ENCODE measurements at places on chromosomes 5 and 9.

GRCh38 chr9:15505921-15506320, 4.8 kb downstream of the PSIP1 start:
- DNase-seq: no peak
- H3K27ac ChIP-seq: no peak overlapping the region
- H3K36me3 ChIP-seq: peaks cover 49% of the 10 kb centered on the region

GRCh38 chr9:70091572-70091971, 47.9 kb downstream of the MAMDC2 start:
- DNase-seq: no peak
- H3K36me3 ChIP-seq: no peaks in the 10 kb centered on the region
- no peak overlapping the region for H3K4me3 ChIP-seq
- no peaks in the 10 kb centered on the region for H3K27me3 ChIP-seq
- H3K4me1 ChIP-seq: no peaks in the 10 kb centered on the region

GRCh38 chr9:259405-260404, 45.0 kb downstream of the DOCK8 start:
- no peak overlapping the region for H3K4me3 ChIP-seq
- no peaks in the 10 kb centered on the region for H3K4me1 ChIP-seq
- no peaks in the 10 kb centered on the region for H3K27me3 ChIP-seq
- DNase-seq: no peak
- H3K36me3 ChIP-seq: no peaks in the 10 kb centered on the region

DNA sequence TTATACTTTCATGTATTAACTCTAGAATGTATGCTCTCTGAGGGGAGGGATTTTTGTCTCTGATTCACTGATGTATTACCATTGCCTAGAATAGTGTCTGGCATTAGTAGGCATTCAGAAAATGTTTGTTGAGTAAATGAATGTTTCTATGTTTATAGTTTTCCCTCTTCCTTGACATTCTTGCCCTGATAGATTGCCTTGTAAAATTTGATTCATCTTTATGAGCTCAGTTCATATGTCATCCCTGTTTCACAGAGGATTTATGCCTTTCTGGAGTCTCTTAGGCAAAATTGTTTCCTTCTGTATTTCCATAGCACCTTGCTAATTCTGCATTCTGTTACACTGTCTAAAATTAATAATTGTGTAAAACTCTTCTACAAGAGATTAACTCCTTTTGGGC, 72.3 kb downstream of the RASA1 start:
- H3K27ac ChIP-seq: peak overlapping the region; percentile 51
- H3K27me3 ChIP-seq: no peaks in the 10 kb centered on the region
- no peaks in the 10 kb centered on the region for H3K4me1 ChIP-seq

- H3K4me1 ChIP-seq: no peaks in the 10 kb centered on the region
- H3K4me3 ChIP-seq: no peak overlapping the region
- no peak for DNase-seq
- H3K27ac ChIP-seq: no peak overlapping the region
Observed at GRCh38 chr5:175202463-175203068, 241.4 kb downstream of the DRD1 start.

- H3K27ac ChIP-seq: no peak overlapping the region
- no peak overlapping the region for H3K4me3 ChIP-seq
- H3K27me3 ChIP-seq: no peaks in the 10 kb centered on the region
- DNase-seq: no peak
- peaks cover 10% of the 10 kb centered on the region for H3K4me1 ChIP-seq
- peaks cover 61% of the 10 kb centered on the region for H3K36me3 ChIP-seq
Observed at GRCh38 chr9:99139868-99140267, 35.0 kb downstream of the TGFBR1 start.

All from CD4-positive, alpha-beta T cell (primary cell).